ENCODE measurements at places on chromosomes 12 and 14.

- DNase-seq = no peak
These were observed 18.5 kb downstream of the EMP1 start for GRCh38 chr12:13215056-13215455.

GRCh38 chr14:100149851-100150611 lies 9.4 kb downstream of the DEGS2 start:
- DNase-seq = no peak

GRCh38 chr12:18595412-18595811 lies 142.4 kb downstream of the PLCZ1 start:
- no peak for DNase-seq

DNA sequence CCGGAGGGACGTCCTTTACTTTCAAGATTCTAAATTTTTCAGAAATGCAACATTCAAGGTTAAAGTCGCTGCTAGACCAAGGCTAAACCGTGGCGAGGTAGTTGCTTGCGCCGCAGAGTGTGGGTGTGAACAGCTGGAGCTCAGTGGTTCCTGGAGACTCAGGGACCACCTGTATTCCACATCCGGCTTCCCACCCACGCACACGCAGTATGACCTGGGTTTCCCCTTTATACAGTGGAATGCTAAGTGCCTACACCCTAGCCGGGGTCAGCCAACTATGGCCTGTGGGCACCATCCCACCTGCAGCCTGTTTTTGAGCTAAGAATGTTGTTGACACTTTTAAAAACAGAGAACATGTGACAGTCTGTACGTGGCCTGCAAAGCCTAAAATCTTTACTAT lies 42.9 kb upstream of the TESC start:
- no peak for DNase-seq

DNA sequence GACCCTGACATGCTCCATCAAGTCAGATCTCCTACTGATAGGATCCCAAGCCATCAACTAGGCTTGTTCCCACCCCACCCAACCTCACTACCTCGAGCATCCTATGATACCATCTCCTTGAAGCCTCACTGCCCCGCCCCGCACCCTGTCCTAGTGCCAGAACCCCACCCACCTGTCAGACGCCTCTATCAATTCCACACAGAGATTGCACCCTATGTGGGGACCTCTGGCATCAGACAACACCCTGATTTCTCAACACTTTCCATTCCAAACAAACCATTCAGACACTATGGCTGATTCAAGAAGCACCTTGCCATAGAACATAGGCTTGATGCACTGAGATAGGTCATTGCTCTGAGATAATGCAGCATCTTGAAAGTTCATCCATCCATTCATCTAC lies 3.1 kb upstream of the GLTP start:
- DNase-seq = no peak

- DNase-seq = no peak
These were observed 155.9 kb upstream of the PRMT8 start for GRCh38 chr12:3335078-3335487.

DNA sequence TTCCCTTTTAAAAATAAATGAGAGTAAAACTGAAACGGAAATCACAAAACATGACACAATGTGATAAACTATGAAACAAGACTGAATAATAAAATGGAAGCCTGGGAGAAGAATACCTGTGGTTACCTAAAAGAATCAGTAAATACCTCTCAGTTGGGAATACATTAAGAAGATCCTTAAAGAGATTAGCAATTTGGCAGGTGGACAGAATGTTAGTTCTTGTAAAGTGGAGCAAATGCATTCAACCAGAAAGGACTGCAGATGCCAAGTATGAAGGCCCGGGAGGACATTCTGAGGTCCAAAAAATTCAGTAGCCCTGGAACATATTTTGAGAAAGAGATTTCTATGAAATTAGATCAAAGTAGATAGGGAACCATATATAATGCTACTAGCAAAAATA lies 861.3 kb upstream of the SEL1L start:
- DNase-seq = no peak

DNA sequence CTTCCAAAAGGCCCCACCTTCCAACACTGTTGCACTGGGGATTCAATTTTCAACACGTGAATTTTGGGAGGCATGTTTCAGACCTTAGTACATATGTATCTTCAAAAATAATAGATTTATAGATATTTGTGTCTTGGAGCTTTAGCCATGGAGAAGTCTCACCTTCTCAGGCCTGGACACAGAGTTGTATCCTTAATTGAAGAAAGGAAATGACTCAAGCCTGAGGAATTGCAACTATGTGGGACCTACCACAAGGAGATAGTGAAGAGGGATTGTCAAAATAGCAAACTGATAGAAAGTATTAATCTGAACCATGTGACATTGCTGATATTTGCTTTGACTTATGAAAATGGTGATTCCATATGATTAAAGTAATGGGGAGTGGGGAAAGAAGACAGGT lies 89.8 kb downstream of the ACSS3 start:
- DNase-seq = no peak

DNA sequence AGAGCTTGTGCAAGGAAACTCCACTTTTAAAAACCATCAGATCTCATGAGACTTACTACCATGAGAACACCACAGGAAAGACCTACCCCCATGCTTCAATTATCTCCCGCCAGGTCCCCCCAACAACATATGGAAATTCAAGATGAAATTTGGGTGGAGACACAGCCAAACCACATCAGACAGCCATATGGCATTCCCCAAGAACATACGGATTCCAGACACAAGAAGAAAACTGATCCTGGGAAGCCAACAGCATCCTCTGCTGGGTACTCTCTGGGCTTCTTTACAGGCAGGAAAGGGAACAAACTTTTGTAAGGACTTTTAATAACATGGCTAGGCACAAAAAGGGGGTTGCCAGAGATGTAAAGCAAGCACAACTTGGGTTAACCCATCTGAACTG lies 127.2 kb downstream of the TMEM132C start:
- DNase-seq = no peak

DNA sequence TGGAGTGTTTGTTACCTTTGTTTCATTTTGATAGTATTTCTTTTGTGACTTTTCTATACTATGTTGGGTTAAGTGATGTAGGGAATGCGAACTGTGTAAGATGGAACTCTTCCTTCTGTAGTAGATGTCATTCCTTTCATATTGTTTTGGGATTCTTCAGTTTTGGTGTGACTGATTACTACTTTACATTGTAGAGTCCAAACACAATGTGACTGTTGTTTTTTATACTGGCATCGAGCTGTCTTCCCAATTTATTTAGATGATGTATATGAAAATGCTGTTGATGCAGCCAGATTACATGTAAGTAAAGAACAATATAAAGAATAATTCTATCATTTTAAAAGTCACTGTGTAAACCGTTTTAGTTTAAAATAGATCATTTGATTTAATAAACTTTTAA lies 34.7 kb downstream of the WASHC4 start:
- no peak for DNase-seq

GRCh38 chr12:46455648-46456352 lies 83.2 kb upstream of the SLC38A2 start:
- DNase-seq = no peak

DNA sequence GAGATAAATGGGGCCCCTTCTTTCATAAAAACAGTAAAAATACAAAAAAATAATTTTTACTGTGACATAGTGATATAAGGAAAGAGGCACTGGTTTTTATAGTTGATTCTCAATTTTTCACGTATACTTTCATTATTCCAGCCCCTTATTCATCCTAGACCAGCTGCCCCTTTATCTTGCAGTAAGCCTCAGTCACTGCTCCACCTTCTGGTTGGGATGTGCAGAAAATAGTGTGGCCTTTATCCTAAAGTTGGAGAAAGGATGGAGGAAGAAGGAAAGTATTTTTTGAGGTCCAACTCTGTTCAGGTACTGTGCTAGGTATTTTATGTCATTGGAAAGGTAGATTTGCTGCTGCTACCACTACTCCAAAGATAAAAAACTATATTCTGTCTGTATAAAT lies 172.7 kb downstream of the ANO6 start:
- DNase-seq = no peak

GRCh38 chr12:108337235-108338223 lies 1.6 kb downstream of the CMKLR1 start:
- no peak for DNase-seq

DNA sequence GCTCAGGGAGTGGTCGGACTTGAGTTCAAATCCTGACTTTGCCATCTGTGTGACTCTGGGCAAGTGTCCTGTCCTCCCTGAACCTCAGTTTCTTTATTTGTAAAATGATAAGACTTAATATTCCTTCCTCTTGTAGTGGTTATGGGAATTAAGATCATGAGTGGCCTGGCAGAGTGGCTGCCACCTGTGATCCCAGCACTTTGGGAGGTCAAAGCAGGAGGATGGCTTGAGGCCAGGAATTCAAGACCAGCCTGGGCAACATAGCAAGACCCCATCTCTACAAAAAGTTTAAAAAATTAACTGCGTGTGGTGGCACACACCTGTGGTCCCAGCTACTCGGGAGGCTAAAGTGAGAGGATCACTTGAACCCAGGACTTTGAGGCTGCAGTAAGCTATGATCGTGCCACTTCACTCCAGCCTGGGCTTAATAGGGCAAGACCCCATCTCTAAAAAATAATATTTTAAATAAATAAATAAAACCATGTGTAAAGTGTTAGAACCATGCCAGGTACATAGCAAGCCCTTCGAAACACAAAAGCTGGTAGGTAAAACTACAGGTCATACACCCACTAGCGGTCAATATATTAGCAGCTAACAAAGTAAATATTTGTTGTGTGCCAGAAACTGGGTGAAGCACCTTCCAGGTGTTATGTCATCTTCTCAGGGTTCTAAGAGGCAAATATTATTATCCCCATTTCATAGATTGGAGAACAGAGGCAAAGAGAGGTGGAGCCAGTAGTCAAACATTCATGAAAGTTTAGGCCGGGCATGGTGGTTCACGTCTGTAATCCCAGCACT lies 17.4 kb upstream of the MAP1LC3B2 start:
- DNase-seq = no peak

DNA sequence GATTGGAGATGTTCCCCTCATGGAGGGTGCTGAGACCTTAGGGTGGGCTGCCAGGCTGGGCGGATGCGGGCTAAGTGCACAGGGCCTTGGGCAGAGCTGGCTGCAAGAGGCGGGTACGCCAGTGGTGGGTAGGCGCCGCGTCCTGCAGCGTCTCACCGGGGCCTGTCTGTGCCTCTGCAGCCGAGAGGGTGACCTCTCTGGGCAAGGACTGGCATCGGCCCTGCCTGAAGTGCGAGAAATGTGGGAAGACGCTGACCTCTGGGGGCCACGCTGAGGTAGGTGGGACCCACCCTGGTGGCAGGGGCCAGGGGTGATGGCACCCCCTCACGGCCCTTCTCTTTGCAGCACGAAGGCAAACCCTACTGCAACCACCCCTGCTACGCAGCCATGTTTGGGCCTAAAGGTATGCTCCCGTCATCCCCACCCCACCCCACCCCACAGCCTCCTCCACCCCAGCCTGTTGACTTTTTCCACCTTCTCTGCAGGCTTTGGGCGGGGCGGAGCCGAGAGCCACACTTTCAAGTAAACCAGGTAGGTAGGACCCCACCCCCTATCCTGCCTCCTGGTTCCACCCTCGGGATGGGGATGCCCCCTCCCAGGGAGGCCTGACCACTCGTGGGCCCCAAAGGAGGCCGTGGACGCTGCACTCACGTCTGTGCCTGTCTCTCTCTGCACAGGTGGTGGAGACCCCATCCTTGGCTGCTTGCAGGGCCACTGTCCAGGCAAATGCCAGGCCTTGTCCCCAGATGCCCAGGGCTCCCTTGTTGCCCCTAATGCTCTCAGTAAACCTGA lies 1.5 kb downstream of the CRIP1 start:
- no peak for DNase-seq

- no peak for DNase-seq
These were observed 2.3 kb downstream of the SPATS2 start for GRCh38 chr12:49369411-49370145.

DNA sequence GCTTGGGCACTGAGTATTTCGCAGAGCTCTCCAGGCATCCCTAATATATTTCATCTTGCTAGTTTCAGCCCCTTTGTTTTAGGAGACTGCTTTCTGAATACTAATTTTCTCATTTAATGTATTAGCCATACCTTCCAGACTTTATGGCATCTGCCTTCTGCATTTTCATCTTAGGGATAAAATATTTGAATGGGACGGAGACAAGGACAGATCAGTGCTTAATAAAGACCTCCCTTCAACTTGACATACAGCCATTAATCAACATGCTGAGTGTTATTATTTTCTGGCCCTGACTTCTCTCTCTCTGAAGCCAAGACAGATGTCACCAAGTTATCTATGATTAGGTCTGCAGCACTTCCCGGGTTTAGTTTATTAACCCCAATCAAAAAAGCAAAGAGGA lies 42.4 kb downstream of the CACNA2D4 start:
- DNase-seq = no peak

DNA sequence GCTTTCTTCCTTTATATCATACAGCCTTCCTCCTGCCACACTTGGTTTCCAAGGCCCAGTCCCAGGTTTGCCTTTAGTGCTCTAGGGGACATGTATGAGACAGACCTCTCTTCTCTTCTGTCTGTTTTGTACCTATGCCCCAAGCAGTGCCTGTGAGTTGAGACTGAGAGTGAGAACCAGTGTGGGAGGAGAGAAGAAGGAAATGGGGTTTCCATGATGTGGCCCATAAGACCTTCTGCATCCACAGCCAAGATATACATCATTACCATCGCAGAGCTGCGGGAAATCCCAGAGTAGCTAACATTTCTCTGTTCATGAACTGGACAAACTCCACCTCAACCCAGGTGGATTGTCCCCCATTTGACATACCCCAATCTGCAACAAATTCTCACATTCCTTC lies 2.8 kb downstream of the TESPA1 start:
- DNase-seq = no peak

DNA sequence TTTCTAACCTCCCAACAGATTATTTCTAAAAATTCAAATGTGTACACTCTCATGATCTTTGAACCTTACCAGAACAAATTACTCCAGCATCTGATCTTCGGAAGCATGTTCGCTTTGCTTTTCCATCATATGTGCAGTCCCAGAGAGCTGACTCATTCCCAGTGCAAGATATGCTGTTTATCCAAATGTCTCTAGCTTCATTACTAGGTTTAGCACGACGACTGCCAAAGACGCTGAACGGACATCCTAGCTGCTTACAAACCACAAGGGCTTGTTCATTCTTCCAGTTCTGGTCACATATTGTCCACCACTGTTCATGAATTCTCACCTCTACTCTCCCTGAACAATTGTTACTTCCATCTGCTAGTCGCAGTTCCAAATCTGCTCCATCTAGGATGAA lies 40.5 kb downstream of the CD163L1 start:
- DNase-seq = no peak

GRCh38 chr14:100239211-100239839 lies 381 bp downstream of the YY1 start:
- DNase-seq = no peak

GRCh38 chr12:3170423-3171194 lies 93.4 kb downstream of the TSPAN9 start:
- DNase-seq = no peak

Measured in activated CD8-positive, alpha-beta memory T cell treated with anti-CD3 and anti-CD28 coated beads for 48 hours (primary cell).